ENCODE measurements at places on chromosomes 5 and 9.

DNA sequence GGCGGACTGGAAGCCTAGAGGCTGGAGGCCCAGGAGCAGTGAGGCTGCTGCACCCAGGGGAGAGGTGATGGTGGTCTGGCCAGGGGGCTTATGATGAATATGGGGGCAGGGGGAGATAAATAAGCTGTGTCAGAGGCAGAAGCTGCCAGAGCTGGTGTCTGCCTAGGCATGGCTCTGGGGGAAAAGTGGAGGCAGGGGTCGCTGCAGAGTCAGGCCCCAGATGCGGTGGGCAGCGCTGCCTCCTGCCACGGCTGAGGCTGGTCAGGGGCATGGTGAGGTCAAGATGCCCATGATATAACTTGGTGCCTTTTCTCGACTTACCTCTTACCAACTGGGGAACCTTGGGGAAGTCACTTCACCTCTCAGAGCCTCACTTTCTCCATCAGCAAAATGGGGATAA is 51.1 kb downstream of the NSG2 start:
- DNase-seq = no peak

DNA sequence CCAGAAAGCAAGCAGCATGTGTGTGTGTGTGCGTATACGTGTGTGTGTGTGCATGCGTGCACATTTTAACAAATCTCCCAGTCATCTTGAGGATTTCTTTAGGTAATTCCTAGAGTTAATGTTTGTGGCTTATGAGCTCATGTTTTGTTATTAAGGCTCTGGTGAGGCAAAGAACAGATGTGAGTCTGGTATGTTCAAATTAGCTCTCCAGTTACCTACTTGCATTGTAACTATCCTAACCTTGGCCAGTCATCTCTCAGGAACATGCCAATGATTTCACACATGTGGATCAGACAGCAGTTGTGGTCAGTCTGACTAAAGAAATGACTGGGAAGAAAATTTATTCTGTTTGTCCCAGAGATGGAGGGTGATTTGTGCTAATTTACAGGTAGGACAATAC is 163.1 kb downstream of the IZUMO3 start:
- no peak for DNase-seq

DNA sequence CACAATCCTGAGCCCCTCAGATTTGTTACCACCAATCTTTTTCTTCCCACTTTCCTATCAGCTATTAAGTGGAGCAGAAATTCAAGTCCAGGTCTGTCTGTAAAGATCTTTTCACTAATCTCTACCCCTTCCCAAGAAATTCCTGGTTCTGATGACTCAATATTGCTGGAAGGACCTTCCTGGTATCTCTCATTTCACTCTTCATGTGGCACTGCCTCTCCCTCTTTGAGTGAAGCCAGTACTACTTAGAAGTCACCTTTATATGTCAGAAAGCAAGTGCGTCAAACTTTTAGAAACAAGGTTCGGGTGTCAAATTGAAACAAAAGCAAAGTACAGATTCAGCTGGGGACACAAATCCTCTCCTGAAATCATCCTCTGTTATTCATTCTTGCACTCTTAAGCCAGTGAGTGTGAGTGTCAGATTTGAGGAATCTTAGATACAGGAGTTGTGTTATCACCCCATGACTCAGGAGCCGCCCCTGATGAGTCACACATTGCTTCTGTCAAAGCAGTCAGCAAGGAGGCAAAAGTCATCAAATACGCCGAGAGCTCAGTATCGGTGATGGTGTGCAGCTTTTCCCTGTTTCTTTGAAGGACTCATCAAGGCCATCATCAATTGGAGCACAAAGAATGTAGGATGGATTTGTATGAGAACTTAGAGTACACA is 313.0 kb downstream of the CETN3 start:
- no peak for DNase-seq

DNA sequence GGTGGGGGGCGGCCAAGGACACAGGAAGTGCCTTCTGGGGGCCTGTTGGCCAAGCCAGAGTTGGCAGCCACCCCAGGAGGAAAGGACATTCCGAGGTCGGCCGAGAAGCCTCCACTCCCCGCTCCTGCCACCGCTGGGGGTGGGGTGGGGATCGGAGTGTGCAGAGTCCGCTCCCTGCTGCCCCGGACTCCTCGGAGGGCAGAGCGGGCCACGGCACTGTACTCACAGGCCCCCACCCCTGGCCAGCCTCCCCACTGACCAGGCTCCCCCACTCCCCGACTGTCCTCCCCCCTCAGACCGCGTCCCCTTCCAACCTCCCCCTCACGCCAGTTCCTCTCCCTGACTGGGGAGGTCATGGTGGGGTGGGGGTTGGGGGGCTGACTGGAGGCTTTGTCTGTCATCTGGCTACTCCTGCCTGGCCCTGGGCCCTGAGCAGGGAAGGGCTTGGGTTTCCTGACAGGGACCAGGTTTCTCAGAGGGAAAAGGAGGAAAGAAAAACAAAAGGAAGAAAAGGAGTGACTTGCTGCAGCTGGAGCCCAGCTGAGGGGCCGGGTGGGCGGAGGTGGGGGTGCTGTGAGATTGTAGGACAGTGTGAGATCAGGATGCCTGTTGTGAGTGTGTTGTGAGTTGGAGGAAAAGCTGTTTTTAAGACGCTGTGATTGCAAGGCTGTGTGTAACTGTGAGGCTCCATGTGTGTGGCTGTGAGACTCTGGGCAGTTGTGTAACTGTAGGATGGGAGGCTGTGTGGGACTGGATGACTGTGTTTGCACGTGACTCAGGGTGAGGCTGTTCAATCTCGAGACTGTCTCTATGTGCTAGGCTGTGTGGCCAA is 29.7 kb downstream of the CNTFR start:
- DNase-seq = no peak

- no peak for DNase-seq
Measured at GRCh38 chr5:74093561-74093960, 467.6 kb downstream of the ARHGEF28 start.

- no peak for DNase-seq
Measured at GRCh38 chr5:95426227-95426626, 35.1 kb downstream of the FAM81B start.

DNA sequence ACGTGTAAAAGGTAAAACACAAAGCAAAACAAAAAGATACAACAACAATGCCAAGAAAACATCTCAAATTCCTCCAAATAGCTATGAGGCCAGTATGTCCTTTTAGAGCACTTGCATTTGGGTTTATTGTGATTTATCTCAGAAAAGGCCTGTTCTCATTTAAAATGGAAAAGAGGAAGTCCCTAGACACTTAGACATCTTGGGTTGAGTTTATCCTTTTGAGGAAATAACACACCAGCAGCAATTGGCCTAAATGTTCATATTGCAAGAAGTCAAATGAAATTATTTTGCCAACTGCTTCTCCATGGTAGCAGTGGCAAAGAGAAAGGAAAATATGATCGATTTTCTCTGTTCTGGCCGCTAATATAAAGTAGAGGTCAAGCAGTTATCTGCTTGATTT is 43.6 kb upstream of the TRMT10B start:
- DNase-seq = no peak

DNA sequence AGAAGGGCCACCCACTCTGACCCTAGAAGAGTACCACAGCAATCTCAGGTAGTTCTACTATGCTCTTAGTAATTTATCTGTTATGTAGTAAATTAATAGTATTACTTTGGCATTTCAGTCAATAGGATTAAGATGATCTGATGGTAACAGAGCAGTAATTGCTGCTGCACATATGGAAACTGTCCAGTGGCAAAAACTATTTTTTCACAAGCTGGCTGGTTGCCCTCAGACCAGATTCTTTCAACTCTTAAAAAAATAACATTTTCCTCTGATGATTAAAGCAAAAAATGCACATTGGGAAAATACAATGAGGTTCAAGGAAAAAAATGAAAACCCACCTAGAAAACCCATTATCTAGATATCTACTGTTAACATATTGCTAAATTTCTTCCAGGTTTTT is 19.7 kb downstream of the GLRA1 start:
- no peak for DNase-seq

DNA sequence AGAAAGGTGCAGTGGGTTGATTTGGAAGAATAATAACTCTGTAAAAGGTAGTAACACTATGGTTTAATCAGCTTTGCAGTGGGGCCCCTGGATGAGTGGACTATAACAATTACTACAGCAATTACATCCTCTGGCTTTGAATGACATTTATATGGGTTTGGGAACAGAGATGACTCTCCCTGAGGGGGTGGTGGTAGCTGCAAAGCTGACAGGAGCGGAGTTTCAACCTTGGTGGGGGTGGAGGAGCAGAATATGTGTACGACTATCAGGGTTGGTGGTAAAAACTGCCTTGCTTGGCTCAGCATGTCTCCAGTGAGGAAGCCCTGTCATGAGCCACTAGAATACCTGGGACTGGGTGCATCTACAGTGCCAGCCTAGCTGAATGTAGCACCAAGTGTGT is 28.3 kb upstream of the NR3C1 start:
- peak; percentile 46 for DNase-seq

- DNase-seq = no peak
Measured at GRCh38 chr5:4518903-4519672, 621.0 kb upstream of the ADAMTS16 start.

GRCh38 chr9:99835142-99835541 is 13.5 kb downstream of the NR4A3 start:
- no peak for DNase-seq

DNA sequence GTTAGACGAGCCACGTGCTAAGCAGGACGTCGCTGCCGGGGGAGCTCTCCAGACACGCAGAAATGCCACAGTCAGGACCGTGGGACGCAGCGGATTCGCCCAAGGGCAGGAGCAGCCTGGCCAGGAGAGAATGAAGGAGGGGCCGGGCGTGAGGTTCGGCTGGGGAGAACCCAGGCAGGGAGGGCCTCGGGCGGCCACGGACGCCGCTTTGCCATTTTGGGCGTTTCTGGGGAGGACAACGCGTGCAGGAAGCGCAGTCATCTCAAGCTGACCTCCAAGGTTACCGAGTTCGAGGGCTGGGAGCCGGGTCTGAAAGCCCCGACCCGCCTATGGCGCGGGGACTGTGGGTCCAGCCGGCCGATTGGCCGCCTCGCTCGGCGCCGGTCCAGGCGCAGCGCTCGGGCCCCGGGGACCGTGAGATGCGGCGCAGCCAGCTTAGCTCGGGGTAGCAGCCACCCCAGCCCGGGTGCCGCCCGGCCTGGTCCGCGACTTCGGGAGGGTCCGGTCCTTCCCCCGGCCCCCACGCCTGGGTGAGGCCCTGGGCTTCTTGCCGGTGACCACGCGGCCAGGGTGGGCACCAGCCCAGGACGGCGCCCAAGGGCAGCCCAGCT is 760 bp upstream of the MAN1B1 start:
- DNase-seq = peak; percentile 51

GRCh38 chr5:126484253-126484652 is 61.0 kb downstream of the GRAMD2B start:
- no peak for DNase-seq

DNA sequence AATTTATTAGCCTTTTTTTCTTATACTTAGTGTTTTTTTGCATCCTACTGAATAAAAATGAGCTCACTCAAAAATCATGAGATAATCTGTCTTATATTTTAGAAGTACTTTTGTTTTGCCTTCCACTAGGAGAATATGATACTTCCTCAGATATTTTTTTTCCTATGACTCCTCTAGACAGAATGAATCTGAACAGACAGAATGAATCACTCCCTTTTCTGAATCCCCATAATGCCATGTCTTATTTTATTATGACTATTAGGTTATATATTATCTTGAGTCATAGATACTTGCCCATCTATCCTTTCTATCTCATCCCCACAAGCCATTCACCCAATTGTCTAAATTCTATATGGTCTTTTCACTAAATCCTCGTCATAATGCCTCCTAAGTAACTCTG is 134.6 kb downstream of the BRINP1 start:
- no peak for DNase-seq

DNA sequence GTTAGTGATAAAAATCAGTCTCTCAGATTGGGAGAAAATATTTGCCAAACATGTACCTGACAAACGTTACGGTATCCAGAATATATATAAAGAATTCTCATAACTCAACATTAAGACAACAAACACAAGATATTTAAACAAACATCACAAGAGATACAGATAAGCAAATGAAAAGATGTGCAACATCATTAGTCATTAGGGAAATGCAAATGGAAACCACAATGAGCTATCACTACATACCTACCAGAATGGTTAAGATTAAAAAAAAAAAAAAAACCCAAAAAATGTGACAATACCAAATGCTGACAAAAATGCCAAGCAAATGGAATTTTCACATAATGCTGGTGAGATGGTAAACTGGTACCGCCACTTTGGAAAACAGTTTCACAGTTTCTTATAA is 15.4 kb downstream of the CERT1 start:
- DNase-seq = no peak

DNA sequence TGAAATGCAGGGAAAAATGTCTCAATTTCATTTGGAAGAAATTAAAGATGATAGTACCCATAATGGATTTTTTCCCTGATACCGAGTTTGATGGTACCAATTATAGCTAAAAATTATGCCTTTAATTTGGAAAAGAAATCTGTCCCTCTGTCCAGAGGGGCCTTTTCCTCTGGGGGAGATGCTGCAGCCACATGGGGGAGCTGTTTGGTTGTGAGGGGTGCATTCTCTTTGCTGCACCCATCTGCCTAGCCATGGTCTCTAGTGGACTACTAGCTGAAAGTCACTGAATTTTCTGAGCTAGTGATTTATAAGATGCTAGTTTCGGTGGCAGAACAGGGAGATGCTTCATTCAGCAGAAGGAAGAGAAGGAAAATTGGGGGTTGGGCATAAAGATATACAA is 9.6 kb downstream of the SEC61B start:
- DNase-seq = peak; percentile 43

- DNase-seq = peak; percentile 84
Measured at GRCh38 chr5:116137544-116138378, 52.9 kb downstream of the COMMD10 start.

- DNase-seq = no peak
Measured at GRCh38 chr9:137112564-137113384, 1.8 kb downstream of the DPP7 start.

GRCh38 chr5:68167195-68167651 is 48.3 kb upstream of the PIK3R1 start:
- no peak for DNase-seq

DNA sequence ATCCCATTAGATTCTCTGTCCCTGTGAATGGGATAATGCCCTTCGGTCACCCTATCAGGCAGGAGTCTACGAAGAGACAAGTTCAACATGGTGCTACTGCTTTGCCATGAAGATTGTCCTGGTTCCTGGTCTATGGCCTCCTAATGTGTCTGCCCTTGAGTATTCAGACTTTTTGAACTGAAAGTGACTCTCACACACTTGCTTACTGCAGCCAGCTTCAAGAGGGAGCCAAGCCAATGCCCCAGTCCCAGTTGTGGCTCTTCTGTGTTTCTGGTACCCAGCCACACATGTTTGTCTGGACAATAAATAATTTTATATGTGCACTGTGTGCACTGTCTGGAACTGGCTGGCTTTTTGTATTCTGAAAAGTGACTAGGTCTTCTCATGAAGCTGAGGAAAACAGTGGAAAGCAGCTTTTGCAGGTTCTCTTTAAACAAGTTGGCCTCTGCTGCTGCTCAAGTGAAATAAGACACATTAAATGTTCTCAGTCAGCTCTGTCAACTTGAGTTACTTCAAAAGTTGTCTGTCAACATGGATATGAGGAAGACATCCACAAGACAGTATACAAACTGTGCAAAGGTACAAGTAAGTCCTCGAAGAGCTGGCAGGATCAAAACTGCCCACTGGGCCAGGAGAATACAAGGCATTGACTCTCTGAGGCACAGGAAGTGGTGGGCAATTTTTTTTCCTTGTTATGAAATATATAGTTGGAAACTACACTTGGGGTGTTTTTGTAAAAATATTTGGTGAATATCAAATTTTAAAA is 60.0 kb downstream of the ZNF608 start:
- no peak for DNase-seq

Measured in NCI-H69 (cell line).